CD4-positive, alpha-beta T cell (primary cell): ENCODE measurements at places on chromosomes 13 and 19. TPM values are rescaled to one million over a fixed set of nuclear protein-coding genes. Genes with fewer than 3 reads are reported as not detected.

DNA sequence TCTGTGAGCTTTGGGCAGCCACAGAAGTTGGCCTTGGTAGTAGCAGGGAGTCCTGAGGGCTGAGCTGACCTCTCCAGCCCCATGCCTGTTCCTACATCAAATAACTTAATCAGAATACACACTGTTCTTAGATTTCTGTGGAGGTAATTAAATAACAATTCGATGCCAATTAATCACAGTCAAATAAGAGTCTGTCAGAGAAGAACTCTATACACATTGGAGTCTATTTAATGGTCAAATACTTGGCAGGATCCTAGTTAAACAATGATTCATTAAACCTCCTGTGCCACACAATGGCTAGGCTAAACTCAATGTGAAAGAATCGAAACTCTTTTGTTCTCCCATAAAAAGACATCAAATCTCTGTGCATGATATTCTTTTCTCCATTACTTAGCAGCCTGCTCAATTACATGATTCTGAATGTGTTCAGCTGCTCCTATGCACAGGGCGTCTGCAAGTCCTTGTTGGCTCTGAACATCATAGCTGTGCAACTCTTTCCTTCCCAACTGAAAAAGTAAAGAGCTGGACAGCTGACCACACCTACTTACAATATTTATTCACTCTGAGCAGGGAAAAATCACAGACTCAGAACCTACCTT, 173.1 kb downstream of the ABCC4 start:
- DNase-seq: no peak

DNA sequence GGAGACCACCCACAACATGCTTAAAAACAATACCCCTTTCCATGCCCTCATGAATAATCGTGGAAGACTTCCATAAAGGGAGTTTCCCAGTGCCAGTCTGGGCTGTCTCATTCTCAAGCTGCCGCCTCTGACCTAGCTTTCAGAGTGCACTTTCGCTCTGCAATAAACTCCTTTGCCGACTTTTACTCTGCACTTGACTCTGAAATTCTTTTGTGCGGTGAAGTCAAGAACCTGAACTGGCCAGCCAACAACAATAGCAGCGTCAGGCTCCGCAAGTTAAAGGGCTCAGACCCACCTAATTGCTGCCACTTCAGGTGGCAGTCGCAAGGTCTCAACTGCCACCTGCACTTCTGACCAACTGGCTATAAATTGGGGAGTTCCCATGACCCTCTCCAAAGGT, 10.3 kb upstream of the LEUTX start:
- DNase-seq: no peak

DNA sequence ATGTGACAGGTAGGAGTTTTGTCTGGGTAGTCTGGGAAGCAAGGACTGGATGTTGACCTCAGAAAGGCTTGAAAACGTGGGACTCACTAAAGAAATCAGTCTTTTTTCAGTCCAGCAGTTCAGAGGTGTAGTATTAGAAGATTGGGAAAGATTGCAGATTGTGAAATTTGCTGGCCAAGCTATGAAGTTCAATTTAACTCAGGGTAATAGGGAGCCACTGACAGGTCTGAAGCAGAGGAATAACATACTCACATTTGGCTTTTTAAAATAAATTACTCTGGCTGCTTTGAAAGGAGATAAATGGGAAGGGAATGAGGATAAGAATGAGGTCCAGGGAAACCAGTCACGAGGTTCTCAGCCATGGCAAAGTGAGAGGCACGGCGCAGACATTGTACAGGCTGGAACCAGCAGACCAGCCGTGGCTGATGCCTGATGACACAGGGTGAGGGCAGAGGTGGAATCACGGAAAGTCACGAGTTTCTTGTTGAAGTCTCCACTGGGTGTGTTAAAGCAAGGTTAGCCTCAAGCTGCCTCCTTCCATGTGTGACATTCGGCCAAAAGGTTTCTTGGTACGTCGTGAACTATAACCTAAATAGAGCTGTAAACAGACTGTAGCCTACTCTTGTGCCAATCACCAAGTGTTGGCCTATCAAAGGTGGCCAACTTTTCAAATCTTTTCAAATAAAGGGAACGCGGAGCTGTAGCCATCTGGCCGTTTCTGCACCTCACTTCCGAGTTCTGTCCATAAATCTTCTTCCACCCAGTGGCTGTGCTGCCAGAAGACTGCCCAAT, 377.6 kb downstream of the IRS2 start:
- DNase-seq: no peak

GRCh38 chr13:49936968-49937273, 781 bp upstream of the SPRYD7 start:
- DNase-seq: no peak

Gene GAMT
- total RNA-seq: 11.0 TPM

DNA sequence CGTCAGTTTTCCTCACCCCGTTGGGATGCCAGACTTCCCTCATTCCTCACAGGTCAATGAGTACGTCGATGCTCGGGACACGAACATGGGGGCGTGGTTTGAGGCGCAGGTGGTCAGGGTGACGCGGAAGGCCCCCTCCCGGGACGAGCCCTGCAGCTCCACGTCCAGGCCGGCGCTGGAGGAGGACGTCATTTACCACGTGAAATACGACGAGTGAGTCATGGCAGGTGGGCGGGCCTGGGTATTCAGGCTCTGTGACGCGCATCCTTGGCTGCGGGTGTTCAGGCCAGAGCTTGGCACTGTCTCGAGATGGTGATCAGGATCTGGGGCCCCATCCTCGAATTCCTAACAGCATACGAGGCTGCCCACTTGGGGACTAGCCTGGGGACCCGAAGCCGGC, 21.4 kb downstream of the UHRF1 start:
- no peak for DNase-seq

DNA sequence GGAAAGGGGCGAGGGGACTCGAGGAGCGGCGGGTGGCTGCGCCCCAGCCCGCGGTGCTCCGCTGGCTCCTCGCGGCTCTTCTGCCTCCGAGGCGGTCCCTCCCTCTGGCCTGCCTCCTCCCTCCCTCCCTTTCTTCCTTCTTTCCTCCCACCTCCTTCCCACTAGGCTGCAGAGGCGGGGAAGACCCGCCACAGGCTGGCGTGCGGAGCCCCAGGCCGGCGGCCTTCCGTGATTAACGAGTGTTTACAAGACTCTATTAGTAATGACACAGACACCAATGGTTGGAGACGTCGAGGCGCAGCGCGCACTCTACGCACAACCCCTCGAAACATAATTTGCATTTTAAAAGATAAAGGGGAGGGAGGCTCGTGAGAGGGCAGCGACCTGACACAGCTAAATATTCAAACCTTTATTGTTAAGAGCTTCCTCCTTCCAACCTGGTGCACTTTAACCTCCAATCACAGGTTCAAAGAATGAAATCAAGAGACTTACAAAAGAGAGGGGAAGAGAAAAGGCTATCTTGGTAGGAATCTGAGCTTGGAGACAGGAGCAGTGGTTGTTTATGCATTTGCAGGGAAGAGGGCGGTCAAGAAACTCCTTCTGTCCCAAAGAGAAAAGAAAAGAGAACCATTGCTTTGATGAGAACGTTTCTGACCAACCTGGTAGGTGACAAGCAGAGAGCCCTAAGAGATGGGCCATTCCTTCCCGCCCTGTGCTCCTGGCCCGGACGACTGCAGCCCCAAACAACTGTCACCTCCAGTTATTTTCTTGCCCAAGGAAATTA, at the start of gene CDX2:
CDX2 (minus strand) TSS at position 234 of the 784 bp plus-strand sequence. CDS start 309 bp downstream, outside the sequence.
- DNase-seq: no peak

DNA sequence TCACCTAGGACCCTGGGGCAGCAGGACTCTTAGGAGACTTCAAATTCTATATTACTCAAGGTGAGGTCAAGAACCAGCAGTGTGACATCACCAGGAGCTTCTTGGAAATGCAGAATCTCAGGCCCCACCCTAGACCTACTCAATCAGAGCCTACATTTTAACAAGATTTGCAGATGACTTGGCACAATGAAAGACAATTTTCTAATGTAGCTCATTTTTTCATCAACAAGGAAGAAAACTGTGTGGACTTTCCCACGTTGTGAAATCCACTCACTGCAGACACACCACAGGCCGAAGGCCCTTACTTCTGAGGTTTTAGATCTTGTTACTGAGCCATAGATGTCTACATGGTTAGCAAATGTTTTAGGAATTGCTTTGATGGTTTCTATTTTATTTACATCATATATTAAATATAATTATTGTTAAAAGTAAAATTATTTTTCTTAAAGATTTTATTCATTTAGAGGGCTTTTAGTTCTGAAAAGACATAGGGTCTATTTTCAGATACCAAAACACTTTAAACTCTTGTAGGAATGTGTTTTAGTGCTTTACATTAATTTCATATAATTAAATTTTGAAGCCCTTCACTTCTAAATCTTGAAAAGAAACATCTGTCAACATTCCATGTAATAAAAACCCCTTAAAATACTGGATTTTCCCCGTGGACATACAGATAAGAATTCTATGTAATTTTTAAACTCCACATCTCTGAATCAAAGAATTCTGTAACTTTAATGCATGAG, 18.5 kb upstream of the STARD13 start:
- DNase-seq: no peak

Gene OR7A10
- total RNA-seq: not detected

DNA sequence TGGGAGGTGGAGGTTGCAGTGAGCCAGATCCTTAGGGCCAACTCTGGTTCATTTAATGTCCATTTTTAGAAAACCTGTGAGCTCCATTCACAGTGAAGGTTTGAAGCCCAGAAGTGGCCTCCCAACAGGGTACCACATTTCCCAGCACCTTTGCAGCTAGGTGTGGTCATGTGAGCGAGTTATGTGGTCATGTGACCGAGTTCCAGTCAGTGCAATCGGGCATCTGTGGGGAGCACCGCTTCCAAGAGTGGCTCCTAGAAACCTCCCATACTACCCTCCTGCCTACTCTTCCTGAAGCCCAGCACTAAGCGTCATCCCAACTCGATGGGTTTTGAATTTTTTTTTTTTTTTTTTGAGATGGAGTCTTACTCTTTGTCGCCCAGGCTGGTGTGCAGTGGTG, 663 bp upstream of the PLA2G4C start:
- DNase-seq: no peak

Gene INSR
- total RNA-seq: 1.8 TPM

- DNase-seq: no peak
These were observed 568 bp downstream of the POLR2I start for GRCh38 chr19:36113894-36114720.

DNA sequence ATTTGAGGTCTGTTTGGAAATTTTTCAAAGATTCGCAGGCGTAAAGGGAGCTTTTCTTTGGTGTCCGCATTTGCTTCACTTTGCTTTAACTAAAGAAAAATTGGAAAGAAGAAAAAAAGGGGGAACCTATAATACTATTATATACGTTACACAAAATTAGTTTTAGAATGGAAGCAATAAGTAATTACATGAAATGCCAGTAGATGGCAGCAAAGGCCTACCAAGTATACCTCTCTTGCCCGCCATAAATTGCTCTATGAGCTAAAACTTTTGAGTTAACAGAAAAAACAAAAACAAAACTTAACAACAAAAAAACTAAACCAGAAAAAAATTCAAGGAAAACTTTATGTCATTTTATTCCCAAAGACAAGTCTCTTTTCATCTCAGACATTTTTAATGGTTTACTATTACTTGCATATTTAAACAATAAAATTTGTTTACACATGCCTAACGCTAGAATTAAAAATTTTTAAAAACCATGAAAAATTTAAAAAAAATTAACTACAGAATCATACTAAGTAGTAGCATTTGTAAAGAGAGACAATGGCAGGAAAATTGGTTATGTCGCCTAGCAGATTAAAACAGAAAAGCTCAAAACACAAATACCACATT, 271.4 kb downstream of the NALCN start:
- no peak for DNase-seq
